ENCODE measurements at places on chromosomes 2 and 18. TPM values are rescaled to one million over a fixed set of nuclear protein-coding genes. Genes with fewer than 3 reads are reported as not detected.

DNA sequence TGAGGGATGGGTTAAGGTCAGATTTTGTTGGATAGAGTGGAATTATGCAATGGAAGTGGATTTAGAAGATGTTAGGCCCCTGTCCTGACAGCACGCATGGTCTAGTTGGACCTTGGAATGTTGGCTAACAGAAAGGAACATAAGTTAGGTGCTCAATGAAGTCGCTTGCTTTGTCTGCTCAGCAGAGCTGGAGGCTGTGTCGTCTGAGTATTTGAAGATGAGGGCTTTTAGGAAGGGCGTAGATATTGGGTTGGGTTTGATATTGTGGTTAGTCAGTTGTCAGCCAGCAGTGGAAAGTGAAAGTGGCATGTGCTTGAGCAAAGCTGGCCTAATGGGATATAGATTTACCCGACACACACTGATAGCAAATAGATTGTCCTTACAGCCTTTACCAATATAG, 239.3 kb downstream of the PRKCE start:
- no peaks in the 10 kb centered on the region for H3K27me3 ChIP-seq
- H3K36me3 ChIP-seq = no peaks in the 10 kb centered on the region
- H3K27ac ChIP-seq = no peak overlapping the region
- no peak for DNase-seq
- H3K4me3 ChIP-seq = no peak overlapping the region
- peaks cover 43% of the 10 kb centered on the region for H3K4me1 ChIP-seq

DNA sequence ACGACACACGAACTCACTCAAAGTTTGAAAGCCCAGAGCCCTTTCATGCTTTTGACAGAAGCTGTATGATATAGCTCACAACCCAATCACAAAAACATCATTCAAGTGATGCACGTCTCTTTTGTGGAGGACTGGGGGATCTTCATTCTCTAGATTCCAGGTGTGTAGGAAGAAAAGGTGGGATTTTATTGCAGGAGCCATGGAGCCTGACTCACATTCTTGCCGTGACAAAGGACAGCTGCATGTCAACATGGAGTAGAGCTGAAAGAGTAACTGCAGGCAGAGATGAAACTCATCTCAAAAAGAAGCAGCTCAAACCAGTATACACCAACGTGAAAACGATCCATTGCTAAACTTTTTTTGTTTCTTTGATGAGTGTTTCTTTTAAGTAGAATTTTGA, 50.9 kb upstream of the PDE1A start:
- no peak overlapping the region for H3K27ac ChIP-seq
- H3K27me3 ChIP-seq = no peaks in the 10 kb centered on the region
- H3K4me3 ChIP-seq = no peak overlapping the region

DNA sequence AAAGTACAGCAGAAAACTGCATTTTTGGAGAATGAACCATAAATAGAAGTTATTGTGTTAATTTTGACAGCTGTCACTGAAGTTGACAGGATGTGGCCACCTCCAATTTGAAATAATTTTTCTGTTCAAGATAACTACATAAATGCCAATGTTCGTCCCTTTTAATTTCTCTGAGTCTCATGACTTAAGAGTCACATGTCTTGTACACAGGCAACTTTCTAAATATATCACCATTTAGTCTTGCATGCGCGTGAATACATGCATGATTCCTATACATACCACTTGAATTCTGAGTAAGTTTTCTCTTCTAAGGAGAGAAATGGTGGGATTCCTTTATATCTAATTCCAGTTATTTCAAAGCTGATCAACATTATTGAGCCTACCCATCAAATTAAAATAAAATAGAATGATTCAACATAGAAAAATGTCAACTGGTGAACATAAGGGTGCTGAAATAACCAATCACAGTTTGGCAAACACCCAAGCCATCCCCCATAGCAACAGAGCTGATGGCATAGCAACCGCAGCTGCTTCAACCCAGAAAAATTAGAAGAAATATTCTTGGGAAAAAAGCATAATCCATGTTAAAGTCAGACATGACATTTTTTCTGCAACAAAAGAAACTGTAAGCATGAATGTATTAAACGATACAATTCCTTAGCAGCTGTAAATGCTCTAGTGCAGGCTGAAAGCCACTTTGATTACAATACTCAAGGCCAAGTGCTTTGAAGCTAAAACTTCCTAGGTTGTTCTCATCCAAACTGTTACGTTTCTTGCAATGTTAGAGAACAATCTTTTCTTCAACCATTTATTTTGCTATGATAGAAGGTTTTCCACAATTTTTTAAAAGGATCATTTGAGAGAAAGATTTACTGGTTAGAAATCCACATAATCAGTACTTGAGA, 282.7 kb downstream of the DLGAP1 start:
- no peaks in the 10 kb centered on the region for H3K4me1 ChIP-seq
- DNase-seq = no peak
- no peak overlapping the region for H3K27ac ChIP-seq
- no peaks in the 10 kb centered on the region for H3K27me3 ChIP-seq
- H3K36me3 ChIP-seq = no peaks in the 10 kb centered on the region
- H3K4me3 ChIP-seq = no peak overlapping the region

ALPG gene
- not detected for total RNA-seq

MGAT5 gene
- 42.4 TPM for total RNA-seq

DQX1 gene
- total RNA-seq = 0.83 TPM

GRCh38 chr2:152369176-152369860, 34.3 kb downstream of the FMNL2 start:
- H3K4me3 ChIP-seq = no peak overlapping the region
- H3K27ac ChIP-seq = no peak overlapping the region
- H3K27me3 ChIP-seq = no peaks in the 10 kb centered on the region
- DNase-seq = no peak
- no peaks in the 10 kb centered on the region for H3K36me3 ChIP-seq

TRIM43 gene
- total RNA-seq = not detected

GRCh38 chr18:6866552-6867085, 137.1 kb downstream of the ARHGAP28 start:
- no peak for DNase-seq
- no peaks in the 10 kb centered on the region for H3K36me3 ChIP-seq
- H3K4me3 ChIP-seq = no peak overlapping the region
- no peak overlapping the region for H3K27ac ChIP-seq
- H3K4me1 ChIP-seq = no peaks in the 10 kb centered on the region

SLC9A4 gene
- not detected for total RNA-seq

GRCh38 chr18:35376742-35377695, at the start of gene ZNF396:
TSS of gene ZNF396 (minus strand) at chr18:35377337. CDS start at chr18:35374292, 3,045 bp downstream.
- H3K27me3 ChIP-seq = no peaks in the 10 kb centered on the region
- DNase-seq = peak; percentile 68
- H3K4me1 ChIP-seq = peaks cover 11% of the 10 kb centered on the region
- no peaks in the 10 kb centered on the region for H3K36me3 ChIP-seq
- peak within 1 kb of the TSS; percentile 38 for H3K27ac ChIP-seq
- peak within 1 kb of the TSS; percentile 74 for H3K4me3 ChIP-seq

GRCh38 chr2:7598402-7598801, 681.2 kb downstream of the RNF144A start:
- no peaks in the 10 kb centered on the region for H3K4me1 ChIP-seq
- H3K27ac ChIP-seq = no peak overlapping the region
- no peaks in the 10 kb centered on the region for H3K36me3 ChIP-seq
- H3K4me3 ChIP-seq = no peak overlapping the region
- no peak for DNase-seq

GRCh38 chr2:173058673-173059072, 17.0 kb upstream of the MAP3K20 start:
- H3K27ac ChIP-seq = no peak overlapping the region
- no peaks in the 10 kb centered on the region for H3K36me3 ChIP-seq
- no peaks in the 10 kb centered on the region for H3K4me1 ChIP-seq
- no peak for DNase-seq
- no peaks in the 10 kb centered on the region for H3K27me3 ChIP-seq

- DNase-seq = no peak
- H3K36me3 ChIP-seq = no peaks in the 10 kb centered on the region
- no peak overlapping the region for H3K27ac ChIP-seq
- no peak overlapping the region for H3K4me3 ChIP-seq
- peaks cover 16% of the 10 kb centered on the region for H3K4me1 ChIP-seq
- no peaks in the 10 kb centered on the region for H3K27me3 ChIP-seq
Observed at GRCh38 chr2:200472853-200473464, 36.9 kb downstream of the KCTD18 start.

DNA sequence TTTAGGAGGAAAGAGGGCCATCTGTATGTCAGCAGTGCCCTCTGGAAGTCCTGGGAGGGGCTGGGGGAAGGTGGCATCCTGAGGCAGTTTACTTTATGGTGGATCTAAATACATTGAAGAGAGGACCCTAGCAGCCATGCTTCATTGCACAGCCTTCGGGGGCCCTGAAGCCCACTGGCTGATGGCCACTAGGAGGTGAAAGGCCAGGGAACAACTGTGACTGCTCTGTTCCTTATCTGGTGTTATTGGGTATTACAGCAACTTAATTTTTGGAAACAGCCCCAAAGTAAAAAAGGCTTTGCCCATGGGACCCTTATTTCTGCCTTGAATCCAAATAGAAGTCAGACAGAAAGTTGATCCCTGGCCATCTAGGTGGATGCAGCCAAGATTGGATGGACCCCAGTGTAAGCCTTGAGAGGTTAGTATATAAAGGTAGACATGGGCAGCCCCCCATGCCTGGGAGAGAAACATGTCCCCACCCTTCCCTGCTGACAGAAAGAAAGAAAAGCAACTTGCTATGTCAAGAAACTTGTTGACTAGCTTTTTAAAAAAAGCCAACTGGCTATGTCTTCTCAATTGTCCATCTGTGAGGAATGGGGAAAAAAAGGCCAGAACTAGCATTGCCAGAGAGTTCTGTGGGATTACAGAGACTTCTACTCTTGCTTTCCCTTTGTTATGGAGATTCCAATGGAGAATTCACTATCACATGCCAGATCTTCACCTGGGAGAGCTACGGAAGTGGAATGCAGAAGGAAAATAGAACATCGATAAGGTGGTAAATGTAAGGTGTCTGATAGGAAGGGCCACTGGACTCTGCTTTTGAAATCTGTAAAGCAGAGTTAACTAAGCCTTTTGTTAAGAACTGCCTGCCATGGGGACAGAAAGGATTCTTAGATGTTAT, 58.6 kb upstream of the OSR1 start:
- H3K4me3 ChIP-seq = no peak overlapping the region
- no peak for DNase-seq
- no peaks in the 10 kb centered on the region for H3K4me1 ChIP-seq

GRCh38 chr2:8395718-8396117, 286.1 kb upstream of the ID2 start:
- no peaks in the 10 kb centered on the region for H3K36me3 ChIP-seq
- no peak for DNase-seq
- H3K27me3 ChIP-seq = no peaks in the 10 kb centered on the region
- H3K4me3 ChIP-seq = no peak overlapping the region
